ENCODE measurements at places on chromosomes 5 and 9. TPM values are rescaled to one million over a fixed set of nuclear protein-coding genes. Genes with fewer than 3 reads are reported as not detected.

- no peak for DNase-seq
- H3K27ac ChIP-seq: no peak overlapping the region
- no peaks in the 10 kb centered on the region for H3K27me3 ChIP-seq
- no peaks in the 10 kb centered on the region for H3K36me3 ChIP-seq
Measured at GRCh38 chr5:57698802-57699201, 216.2 kb upstream of the ACTBL2 start.

DDX4 gene
- total RNA-seq: 0.50 TPM

- no peaks in the 10 kb centered on the region for H3K36me3 ChIP-seq
- no peaks in the 10 kb centered on the region for H3K27me3 ChIP-seq
- no peaks in the 10 kb centered on the region for H3K4me1 ChIP-seq
- DNase-seq: no peak
- no peak overlapping the region for H3K4me3 ChIP-seq
Measured at GRCh38 chr9:78552802-78553201, 255.9 kb downstream of the PSAT1 start.

DNA sequence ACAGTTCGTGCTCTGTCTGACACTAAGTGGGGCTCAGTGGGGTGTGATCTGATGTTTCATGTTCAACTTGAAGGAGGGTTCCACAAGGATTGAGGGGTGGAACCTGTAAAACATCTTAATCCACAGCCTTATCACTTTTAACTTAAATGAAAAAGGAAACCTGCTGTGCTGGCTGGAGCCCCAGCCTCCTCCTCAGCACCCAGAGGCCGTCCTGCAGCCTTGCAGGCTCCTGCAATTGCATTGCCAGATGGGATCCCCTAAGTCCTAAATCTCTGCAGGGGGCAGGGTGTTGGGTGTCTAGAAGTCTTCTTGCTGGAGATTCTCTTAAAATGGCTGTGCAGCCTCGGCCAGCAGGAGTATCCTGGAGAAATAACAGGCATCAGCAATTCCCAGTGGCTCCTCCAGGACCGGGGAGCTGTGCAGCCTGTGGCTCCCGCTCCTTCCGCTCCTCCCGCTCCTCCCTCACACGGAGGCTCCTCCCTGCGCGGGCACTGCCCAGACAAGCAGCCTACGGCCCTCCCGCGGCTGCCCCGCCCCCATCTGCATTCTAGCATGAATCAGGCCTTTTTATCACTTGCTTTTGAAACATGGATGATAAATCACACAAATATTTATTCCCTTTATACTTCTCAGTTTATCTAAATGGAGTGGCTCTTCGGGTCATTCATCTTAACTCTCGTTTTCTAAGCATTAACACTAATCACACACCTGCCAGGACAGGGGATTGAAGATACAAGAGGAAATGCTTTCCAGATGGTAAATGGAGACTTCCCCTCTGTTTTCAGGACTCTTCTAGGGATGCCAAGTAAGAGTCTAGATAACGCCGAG is 131.0 kb downstream of the ADAMTS16 start:
- no peaks in the 10 kb centered on the region for H3K27me3 ChIP-seq
- no peaks in the 10 kb centered on the region for H3K36me3 ChIP-seq
- no peak overlapping the region for H3K4me3 ChIP-seq
- H3K27ac ChIP-seq: no peak overlapping the region
- H3K4me1 ChIP-seq: no peaks in the 10 kb centered on the region

GRCh38 chr9:133509179-133510083 is 15.3 kb downstream of the MYMK start:
- no peaks in the 10 kb centered on the region for H3K27me3 ChIP-seq
- H3K36me3 ChIP-seq: no peaks in the 10 kb centered on the region
- no peak overlapping the region for H3K4me3 ChIP-seq
- H3K4me1 ChIP-seq: peaks cover 7% of the 10 kb centered on the region

DNA sequence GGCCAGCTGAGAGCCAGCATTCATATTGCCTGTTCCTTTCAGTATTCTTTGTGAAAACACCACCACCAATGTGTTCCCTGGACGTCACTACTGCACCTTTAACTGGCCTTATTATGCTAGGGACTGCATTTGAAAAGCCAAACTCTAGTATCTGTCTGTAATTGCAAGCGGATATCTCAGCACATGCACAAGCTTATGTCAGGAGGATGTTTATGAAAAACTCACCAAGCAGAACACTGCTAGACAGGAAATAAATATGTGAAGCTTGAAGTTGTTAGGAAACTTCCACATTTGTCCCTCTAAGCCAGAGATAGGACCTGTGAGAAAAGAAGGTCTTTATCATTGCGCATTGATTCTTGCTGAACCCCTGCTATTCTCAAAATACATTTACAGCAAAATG is 135.4 kb upstream of the CCDC152 start:
- H3K27me3 ChIP-seq: peaks cover 10% of the 10 kb centered on the region
- H3K27ac ChIP-seq: no peak overlapping the region
- no peak overlapping the region for H3K4me3 ChIP-seq
- H3K4me1 ChIP-seq: no peaks in the 10 kb centered on the region

DNA sequence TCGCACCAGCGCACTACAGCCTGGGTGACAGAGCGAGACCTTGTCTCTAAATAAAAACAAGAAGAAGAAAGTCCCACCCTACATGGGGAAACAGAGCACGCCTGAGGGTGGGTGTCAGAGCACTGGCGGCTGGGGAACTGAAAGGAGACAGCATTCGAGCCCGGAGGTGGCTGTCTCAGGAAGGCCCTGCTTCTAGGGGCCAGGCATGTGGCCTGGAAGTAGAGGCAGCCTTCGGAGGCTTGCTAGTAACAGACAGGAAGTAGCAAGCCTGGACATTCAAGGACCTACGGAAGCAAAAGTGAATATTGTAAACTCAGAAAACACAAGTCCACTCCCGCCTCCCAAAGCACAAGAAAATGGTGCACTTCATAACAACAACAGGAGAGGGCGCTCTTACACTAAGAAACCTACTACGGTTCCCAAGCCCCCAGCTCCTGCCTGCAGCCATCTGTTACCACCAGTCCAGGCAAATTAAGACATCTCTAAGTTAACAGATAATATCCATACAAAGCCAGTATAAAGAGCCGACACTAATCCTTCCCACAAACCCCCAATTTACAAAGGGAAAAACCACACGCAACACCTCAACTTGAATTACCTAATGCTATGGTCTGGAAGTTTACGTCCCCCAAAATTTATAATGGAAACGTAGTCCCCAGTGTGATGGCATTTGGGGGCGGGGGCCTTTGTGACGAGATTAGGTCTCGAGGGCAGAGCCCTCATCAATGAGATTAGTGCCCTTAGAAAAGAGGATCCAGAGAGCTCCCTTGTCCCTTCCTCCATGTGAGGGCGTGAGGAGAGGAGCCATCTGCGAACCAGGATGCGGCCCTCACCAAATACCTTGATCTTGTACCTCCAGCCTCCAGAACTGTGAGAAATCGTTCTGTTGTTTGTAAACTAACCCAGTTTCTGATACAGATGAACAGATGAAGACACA is 7.7 kb downstream of the RASGEF1C start:
- H3K27ac ChIP-seq: no peak overlapping the region
- DNase-seq: no peak
- peaks cover 2% of the 10 kb centered on the region for H3K27me3 ChIP-seq
- H3K4me1 ChIP-seq: no peaks in the 10 kb centered on the region
- no peaks in the 10 kb centered on the region for H3K36me3 ChIP-seq

- no peak overlapping the region for H3K27ac ChIP-seq
- H3K36me3 ChIP-seq: no peaks in the 10 kb centered on the region
- no peaks in the 10 kb centered on the region for H3K27me3 ChIP-seq
- no peak overlapping the region for H3K4me3 ChIP-seq
Measured at GRCh38 chr9:111001526-111001925, 36.7 kb downstream of the LPAR1 start.

DNA sequence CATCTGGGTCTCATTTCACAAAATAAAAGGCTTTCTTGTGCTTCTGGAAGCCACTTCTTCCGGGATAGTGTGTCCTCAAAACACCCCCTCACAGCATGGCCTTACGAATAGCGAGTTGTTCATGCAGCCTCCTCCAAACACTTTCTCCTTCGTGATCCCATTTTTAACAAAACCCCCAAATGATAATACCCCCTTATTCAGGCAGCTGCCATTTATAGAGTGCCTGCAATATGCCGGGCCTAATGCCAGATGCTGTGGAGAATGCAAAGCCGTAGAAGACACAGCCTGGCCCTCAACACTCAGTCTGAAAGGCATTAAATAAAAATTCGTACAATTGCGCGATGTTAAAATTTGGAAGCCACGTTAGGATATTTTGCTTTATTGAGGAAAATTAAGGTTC is 66.4 kb upstream of the SLC44A1 start:
- no peaks in the 10 kb centered on the region for H3K36me3 ChIP-seq
- no peaks in the 10 kb centered on the region for H3K4me1 ChIP-seq
- H3K4me3 ChIP-seq: no peak overlapping the region
- peaks cover 7% of the 10 kb centered on the region for H3K27me3 ChIP-seq
- no peak for DNase-seq

DNA sequence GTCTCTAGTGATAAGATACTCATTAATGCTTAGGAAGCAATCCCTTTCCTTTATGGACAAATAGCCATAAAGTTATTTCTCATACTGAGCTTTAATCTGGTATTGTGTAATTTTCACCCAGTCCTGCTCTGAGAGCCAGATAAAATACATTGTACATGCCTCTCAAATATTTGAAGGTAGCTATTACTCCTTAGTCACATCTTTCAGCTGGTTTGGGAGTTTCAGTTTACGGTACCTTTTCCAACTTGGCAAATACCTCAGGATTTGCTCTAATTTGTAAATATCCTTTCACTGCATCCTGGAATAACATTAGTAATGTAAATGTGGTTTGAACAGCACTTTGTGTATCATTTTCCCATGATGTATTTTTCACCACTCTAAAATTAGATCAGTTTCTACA is 47.4 kb downstream of the ABHD17B start:
- H3K4me3 ChIP-seq: no peak overlapping the region
- H3K36me3 ChIP-seq: peaks cover 69% of the 10 kb centered on the region
- no peaks in the 10 kb centered on the region for H3K27me3 ChIP-seq
- DNase-seq: no peak
- H3K27ac ChIP-seq: no peak overlapping the region

- peaks cover 5% of the 10 kb centered on the region for H3K4me1 ChIP-seq
- no peak for DNase-seq
- H3K27me3 ChIP-seq: no peaks in the 10 kb centered on the region
- no peak overlapping the region for H3K4me3 ChIP-seq
- peaks cover 10% of the 10 kb centered on the region for H3K36me3 ChIP-seq
Measured at GRCh38 chr9:137505421-137506140, 44.6 kb downstream of the PNPLA7 start.

GRCh38 chr5:154813736-154814135 is 36.7 kb downstream of the FAXDC2 start:
- H3K27ac ChIP-seq: peak overlapping the region; percentile 73
- DNase-seq: peak; percentile 53
- peaks cover 65% of the 10 kb centered on the region for H3K36me3 ChIP-seq
- H3K27me3 ChIP-seq: no peaks in the 10 kb centered on the region

DNA sequence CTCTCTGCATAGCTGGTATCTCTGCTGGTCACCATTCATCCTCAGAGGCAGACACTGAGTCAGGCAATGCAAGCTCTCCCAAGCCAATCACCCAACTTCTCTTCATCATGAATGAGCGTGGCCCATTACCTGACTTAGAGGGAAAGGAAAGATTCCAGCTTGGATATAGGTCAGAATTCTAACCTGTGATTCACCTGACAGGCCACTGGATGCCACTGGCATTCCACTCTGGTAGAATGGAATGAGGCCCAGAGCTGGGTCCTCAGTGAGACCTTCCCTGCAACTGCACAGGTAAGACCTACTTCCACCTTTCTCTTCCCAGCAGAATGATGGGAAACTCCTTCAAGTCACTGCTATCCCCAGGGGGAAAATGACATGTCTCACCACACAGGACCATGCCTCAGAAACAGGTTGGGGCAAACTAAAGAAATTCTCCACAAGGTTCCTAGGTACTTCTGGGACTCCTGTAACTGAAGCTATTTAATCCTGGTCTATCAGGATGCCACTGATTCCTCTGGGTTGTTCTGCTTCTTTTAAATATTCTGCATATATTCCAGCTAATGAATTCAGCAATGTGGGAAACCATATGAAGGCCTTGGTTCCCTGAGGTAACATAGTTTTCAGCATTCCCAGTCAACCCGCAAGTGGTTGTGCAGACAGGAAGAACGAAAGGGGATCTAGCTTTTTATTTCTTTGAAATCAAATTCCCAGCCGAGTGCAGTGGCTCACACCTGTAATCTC is 62.0 kb downstream of the SUSD1 start:
- DNase-seq: peak; percentile 29
- H3K27me3 ChIP-seq: no peaks in the 10 kb centered on the region
- peaks cover 32% of the 10 kb centered on the region for H3K36me3 ChIP-seq
- no peak overlapping the region for H3K4me3 ChIP-seq
- H3K27ac ChIP-seq: no peak overlapping the region

DPM2 gene
- 48.2 TPM for total RNA-seq

DNA sequence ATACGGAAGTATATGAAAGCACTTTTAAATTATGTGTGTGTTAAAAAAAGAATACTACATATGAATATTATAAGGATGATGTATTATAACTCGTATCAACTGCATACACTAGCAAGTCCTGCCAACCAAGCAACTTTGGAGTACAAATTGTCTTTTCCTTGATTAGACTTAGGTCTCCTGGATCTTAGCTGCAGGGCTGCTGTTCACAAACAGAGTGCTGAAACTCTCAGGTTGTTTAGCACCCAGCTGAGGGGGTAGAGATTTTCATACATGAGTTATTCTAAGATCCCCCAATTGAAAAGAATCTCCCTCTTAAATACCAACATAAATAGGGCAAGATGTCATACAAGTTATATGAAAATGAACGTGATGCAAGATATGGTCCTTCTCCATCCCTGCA is 149.8 kb upstream of the TNC start:
- DNase-seq: no peak
- peaks cover 5% of the 10 kb centered on the region for H3K27me3 ChIP-seq
- H3K36me3 ChIP-seq: no peaks in the 10 kb centered on the region
- no peaks in the 10 kb centered on the region for H3K4me1 ChIP-seq
- no peak overlapping the region for H3K4me3 ChIP-seq

DNA sequence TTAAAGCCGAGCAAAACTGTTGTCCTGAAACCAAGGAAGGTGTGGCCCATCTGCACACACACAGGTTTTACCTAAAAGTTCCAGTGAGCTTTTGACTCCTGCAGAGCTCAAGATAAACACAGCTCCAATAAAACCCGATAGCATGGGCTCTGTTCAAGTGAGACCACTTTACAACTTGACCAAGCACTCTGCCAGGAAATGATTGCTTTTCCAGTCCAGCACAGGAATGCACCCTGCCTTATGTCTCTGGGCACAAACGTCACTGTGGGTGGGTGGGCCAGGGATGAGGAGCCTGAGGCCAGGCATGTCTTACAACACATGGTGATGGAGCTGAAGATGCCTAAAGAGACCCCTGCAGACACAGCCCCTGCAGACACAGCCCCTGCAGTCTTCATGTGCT is 115.3 kb downstream of the ROR2 start:
- no peak overlapping the region for H3K4me3 ChIP-seq
- H3K4me1 ChIP-seq: peaks cover 5% of the 10 kb centered on the region
- peaks cover 7% of the 10 kb centered on the region for H3K27me3 ChIP-seq
- no peak overlapping the region for H3K27ac ChIP-seq

GRCh38 chr5:90477073-90477472 is 2.4 kb downstream of the POLR3G start:
- no peaks in the 10 kb centered on the region for H3K27me3 ChIP-seq
- H3K27ac ChIP-seq: no peak overlapping the region
- no peak for DNase-seq
- H3K4me3 ChIP-seq: no peak overlapping the region
